Sciatic nerve (tissue), 2 donors: ENCODE measurements at places on chromosomes 1 and 21. TPM values are rescaled to one million over a fixed set of nuclear protein-coding genes. Genes with fewer than 3 reads are reported as not detected.

The CRNN gene
- total RNA-seq = not detected

The LDLRAD1 gene
- total RNA-seq = not detected

- DNase-seq = no peak
Observed at GRCh38 chr1:68287241-68287640, 54.9 kb upstream of the WLS start.

DNA sequence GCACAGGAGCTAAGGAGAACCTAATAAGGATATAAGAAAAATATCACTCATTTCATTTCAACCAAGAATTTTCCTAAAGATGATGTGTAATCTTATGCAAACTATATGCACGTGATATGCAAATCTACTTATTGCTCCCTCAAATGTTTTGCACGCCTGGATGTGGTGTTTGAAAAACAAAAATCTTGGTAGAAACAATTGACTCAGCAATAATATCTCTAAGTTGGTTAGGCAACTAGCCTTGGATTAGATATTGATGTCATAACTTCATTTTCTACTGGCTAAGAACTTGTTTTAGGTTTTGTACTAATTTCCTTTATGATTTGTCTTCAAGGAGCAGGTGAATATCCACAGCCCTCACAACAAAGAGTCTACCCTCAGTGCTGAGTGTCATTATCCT is 164.6 kb downstream of the TM2D1 start:
- DNase-seq = no peak

GRCh38 chr1:81678779-81679178 is 122.0 kb upstream of the ADGRL2 start:
- no peak for DNase-seq

DNA sequence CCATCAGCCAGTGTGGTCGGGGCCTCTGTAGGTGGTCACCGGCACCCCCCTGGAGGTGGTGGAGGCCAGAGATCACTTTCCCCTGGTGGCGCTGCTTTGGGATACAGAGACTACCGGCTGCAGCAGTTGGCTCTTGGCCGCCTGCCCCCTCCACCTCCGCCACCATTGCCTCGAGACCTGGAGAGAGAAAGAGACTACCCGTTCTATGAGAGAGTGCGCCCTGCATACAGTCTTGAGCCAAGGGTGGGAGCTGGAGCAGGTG is 961 bp downstream of the RBM15 start:
- no peak for DNase-seq

DNA sequence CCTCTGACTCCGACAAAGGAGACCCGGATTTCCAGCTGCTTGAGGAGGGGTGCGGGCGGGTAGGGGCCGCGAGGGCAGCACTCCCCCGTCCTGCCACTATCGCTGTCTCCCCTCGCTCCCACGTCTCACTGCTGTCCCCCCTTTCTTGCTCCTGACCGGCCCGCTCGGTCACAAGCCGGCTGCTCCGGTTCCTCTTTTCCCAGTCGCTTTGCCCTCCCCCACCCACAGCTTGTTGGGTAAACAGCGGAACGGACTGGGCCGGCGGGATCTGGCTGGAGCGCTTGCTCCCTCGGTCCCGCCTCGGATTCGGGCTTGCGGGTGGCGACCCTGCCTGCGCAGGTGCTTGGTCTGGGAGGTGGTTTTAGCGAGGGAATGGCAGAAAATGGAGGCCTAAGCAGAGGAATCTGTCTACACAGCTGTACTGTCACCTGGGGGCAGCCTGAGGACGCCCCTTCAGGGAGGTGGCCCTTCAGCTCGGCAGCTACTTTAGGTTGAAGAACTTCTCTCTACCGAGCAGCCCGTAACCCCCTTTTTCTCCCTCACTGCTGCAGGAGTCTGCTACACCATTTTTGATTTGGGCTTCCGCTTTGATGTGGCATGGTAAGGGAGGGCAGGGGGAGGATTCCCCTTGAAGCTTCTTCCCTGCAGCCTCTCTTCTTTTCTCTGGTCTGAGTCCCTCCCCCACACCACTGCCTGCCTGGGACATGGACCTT is 645 bp downstream of the ATP6V0B start:
- peak; percentile 83 for DNase-seq
